Anterior cingulate cortex (tissue), 58 donors: ENCODE measurements at places on chromosomes 1 and 21.

DNA sequence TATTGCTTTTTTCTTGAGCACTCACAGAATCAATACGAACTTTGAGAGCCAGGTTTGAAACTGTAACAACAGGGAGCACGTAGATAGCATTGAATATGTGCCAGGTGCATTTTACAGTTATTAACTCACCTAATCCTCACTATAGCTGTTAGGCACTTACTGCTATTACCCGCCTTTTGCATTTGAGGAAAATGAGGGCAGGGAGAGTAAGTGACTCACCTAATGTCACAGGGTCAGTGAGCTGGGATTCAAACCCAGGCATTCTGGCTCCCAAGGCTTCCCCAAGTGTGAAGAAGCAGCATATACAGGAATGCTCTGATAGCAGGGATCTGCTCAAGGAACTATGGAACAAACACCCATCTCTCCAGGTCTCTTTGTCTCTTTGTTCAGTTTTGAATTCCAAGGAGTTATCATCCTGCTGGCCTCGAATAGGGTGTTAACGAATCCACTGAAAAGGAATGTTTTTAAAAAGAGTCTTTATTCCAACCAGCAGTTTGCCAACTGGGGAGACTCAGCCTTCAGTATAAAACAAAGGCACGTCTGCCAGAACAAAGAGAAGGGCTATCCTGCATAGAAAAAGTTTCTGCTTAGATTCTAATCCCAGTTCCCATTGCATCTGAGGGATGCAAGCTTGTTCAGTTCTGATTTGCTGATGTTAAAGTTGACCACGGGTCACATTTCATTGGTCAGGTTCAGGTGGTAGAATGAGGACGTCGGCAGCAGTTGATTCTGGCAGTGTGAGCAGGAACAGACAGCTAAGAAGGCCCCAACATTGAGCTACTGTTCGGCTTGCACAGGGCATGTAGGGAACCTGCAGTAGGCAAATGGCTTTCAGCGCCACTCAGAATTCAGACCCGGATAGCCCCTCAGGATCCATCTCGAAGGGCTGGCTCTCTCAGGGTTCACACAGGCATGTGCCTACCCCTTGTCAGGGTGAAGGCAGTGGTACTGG, 22.1 kb downstream of the TRIM67 start:
- DNase-seq = no peak

GRCh38 chr1:189859385-189859977, 618.2 kb downstream of the BRINP3 start:
- DNase-seq = no peak

- DNase-seq = no peak
These were observed 21.4 kb downstream of the TSNAX start for GRCh38 chr1:231549733-231550447.

GRCh38 chr1:30916296-30916695, 7.7 kb upstream of the SDC3 start:
- DNase-seq = no peak

DNA sequence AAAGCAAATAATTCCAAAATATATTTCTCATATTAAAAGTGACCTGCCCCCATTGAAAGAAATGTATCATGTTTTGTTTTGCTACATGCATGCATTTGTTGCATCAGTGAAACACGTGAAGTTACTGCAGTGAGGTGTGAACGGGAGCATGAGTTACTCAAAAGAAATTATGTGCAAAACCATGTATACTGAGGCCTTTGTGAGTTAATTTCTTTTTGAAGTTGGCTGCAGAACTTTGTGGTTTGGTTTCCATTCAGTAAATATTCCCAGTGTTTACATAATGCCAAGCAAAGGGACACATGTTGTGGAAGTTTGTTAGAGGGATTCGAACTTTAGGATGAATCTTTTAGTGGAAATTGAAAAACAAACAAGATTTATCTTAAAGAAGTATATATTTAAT, 619.4 kb upstream of the ADAMTS5 start:
- DNase-seq = no peak

- DNase-seq = no peak
These were observed 7.8 kb upstream of the RIPK4 start for GRCh38 chr21:41774467-41775148.

GRCh38 chr1:33710967-33711366, 152.9 kb upstream of the HMGB4 start:
- DNase-seq = no peak

- DNase-seq = no peak
These were observed 90.2 kb upstream of the GRIK3 start for GRCh38 chr1:37124501-37124900.

GRCh38 chr1:240928265-240928664, 316.3 kb upstream of the GREM2 start:
- DNase-seq = no peak

GRCh38 chr1:32742956-32743355, 40.4 kb upstream of the SYNC start:
- DNase-seq = no peak

GRCh38 chr1:119794876-119795240, 16.4 kb downstream of the REG4 start:
- no peak for DNase-seq
